Naive thymus-derived CD8-positive, alpha-beta T cell (primary cell): ENCODE measurements at places on chromosomes 6 and 20.

GRCh38 chr6:23630726-23631635 lies 495.0 kb upstream of the NRSN1 start:
- H3K4me1 ChIP-seq: no peaks in the 10 kb centered on the region
- no peaks in the 10 kb centered on the region for H3K36me3 ChIP-seq
- no peak overlapping the region for H3K4me3 ChIP-seq
- no peak overlapping the region for H3K27ac ChIP-seq
- DNase-seq: no peak

DNA sequence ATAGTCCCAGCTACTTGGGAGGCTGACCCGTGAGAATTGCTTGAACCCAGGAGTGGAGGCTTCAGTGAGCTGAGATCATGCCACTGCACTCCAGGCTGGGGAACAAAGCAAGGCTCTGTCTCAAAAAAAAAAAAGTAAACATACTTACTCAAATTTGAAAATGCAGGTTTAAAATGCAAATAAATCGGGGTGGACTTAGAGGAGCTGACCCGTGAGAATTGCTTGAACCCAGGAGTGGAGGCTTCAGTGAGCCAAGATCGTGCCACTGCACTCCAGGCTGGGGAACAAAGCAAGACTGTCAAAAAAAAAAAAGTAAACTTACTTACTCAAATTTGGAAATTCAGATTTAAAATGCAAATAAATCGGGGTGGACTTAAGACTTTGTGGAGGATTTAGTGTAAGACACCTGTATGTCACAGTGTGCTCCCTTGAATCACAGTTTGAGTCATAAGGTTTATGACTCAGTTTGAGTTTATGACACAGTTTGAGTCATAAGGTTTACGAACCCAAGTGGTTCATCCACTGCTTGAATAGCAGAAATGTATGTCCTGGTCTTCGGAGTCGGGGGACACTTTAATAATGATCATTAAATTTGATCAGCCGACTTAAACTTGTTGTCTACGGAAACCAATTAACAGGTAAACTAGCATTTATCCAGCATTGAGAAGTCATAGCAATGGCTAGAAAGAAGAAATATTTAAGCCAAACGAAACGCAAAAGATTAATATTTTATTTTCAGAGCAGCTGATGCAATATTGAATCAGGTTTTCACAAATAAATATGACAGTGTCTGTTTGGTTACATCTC lies 6.8 kb upstream of the MRPS10 start:
- no peak overlapping the region for H3K4me3 ChIP-seq
- no peak for DNase-seq
- peaks cover 1% of the 10 kb centered on the region for H3K4me1 ChIP-seq
- no peak overlapping the region for H3K27ac ChIP-seq

- no peak overlapping the region for H3K27ac ChIP-seq
- H3K4me3 ChIP-seq: no peak overlapping the region
- peaks cover 5% of the 10 kb centered on the region for H3K4me1 ChIP-seq
- no peak for DNase-seq
These were observed 253.8 kb upstream of the CDYL start for GRCh38 chr6:4522453-4522852.

GRCh38 chr6:27213544-27214125 lies 33.9 kb upstream of the PRSS16 start:
- peaks cover 19% of the 10 kb centered on the region for H3K27me3 ChIP-seq
- peaks cover 6% of the 10 kb centered on the region for H3K36me3 ChIP-seq
- no peak for DNase-seq
- H3K4me3 ChIP-seq: no peak overlapping the region
- peaks cover 4% of the 10 kb centered on the region for H3K4me1 ChIP-seq

GRCh38 chr6:43695967-43696291 lies 8.3 kb upstream of the MRPS18A start:
- DNase-seq: no peak
- no peak overlapping the region for H3K27ac ChIP-seq
- no peaks in the 10 kb centered on the region for H3K36me3 ChIP-seq
- no peak overlapping the region for H3K4me3 ChIP-seq
- H3K27me3 ChIP-seq: peaks cover 17% of the 10 kb centered on the region

GRCh38 chr6:44183783-44184182 lies 25.2 kb downstream of the CAPN11 start:
- peaks cover 8% of the 10 kb centered on the region for H3K4me1 ChIP-seq
- no peak overlapping the region for H3K27ac ChIP-seq
- no peak overlapping the region for H3K4me3 ChIP-seq
- no peaks in the 10 kb centered on the region for H3K36me3 ChIP-seq
- no peak for DNase-seq
- H3K27me3 ChIP-seq: no peaks in the 10 kb centered on the region
